ENCODE measurements at places on chromosomes 16 and 17. TPM values are rescaled to one million over a fixed set of nuclear protein-coding genes. Genes with fewer than 3 reads are reported as not detected.

GRCh38 chr16:17307504-17307903, 163.3 kb downstream of the XYLT1 start:
- no peak for DNase-seq

The PRSS36 gene
- polyA plus RNA-seq: 2.1 TPM

- no peak for DNase-seq
Measured at GRCh38 chr16:84982434-84982833, 28.9 kb downstream of the ZDHHC7 start.

The RNF227 gene
- polyA plus RNA-seq: 2.7 TPM

GRCh38 chr16:58243528-58244004, 45.7 kb upstream of the CSNK2A2 start:
- DNase-seq: no peak

DNA sequence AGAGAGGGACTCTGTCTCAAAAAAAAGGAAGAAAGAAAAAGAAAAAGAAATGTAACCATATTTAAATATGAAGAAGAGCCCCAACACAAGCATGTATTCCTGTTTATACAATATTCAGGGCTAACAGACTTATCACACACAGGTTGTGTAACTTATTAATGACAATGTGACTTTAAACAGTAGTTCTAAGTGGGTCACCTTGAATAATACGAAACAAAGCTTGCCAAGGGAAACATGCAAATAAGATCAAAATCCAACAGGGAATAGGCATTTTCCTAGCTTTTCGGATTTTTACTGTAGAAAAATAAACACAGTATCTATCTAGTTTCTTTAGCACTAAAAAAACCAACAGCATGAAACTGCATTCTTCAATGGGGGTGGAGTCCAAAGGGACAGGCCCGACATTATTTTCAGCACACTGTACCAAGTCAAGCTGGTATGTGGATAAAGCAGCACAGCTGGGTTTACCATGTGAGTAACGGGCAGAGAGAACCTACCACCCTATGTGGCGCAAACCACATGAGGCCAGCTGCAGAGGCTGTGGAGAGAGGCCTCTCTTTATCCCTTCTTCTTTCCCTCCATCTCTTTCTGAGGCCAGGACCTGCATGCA, 45.3 kb downstream of the TOM1L2 start:
- no peak for DNase-seq

DNA sequence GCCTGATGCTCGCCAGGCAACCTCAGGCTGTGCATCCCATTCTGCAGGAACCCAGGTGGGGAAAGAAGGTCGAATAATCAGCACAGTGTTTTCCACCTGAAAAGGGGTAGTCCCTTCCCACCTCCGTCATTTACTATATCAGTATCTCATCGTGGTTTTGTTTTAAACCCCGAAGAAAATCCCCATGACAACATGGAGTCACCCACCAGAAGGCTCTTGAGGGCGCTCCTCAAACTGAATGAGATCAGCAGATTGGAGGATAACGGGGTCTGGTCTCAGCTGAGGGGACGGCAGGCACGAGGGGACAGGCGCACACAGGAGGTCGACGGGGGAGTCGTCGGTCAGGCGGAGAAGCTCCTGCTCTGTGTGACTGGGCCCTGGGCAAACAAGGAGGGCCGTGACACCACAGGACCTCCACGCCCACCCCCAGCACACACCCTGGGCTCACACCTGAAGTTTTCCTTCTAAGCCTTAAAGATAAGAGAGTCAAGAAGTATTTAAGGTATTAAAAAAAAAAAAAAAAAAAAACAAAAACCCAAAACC, 44.2 kb downstream of the MARF1 start:
- DNase-seq: no peak

- no peak for DNase-seq
Measured at GRCh38 chr17:80063830-80064585, 27.6 kb downstream of the CCDC40 start.

The TBC1D3K gene
- not detected for polyA plus RNA-seq

The KRTAP9-8 gene
- polyA plus RNA-seq: not detected

GRCh38 chr17:61451538-61452300, 503 bp upstream of the TBX4 start:
- peak; percentile 71 for DNase-seq

- DNase-seq: no peak
Measured at GRCh38 chr17:28331891-28332420, 3.3 kb downstream of the IFT20 start.

DNA sequence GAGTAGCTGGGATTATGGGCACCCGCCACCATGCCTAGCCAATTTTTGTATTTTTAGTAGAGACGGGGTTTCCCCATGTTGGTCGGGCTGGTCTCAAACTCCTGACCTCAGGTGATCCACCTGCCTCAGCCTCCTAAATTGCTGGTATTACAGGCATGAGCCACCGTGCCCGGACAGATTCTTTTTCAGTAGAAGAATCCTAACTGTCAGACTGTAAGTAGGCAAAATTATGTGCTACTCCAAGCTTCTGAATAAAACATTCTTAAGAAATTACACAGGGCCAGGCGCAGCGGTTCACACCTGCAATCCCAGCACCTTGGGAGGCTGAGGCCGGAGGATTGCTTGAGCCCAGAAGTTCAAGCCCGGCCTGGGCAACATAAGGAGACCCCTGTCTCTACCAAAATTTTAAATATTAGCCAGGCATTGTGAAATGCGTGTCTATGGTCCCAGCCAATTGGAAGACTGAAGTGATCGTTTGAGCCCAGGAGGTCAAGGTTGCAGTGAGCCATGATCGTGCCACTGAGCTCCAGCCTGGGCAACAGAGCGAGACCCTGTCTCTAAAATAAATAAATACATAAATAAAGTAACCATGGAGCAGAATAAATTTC, 66.7 kb upstream of the KIFC3 start:
- DNase-seq: no peak

- no peak for DNase-seq
Measured at GRCh38 chr16:50909831-50910735, 168.2 kb downstream of the CYLD start.

The KRTAP2-3 gene
- not detected for polyA plus RNA-seq

Measured in muscle of leg (tissue), 16 donors.